Prostate gland (tissue), 2 donors: ENCODE measurements at places on chromosomes 13 and 19. TPM values are rescaled to one million over a fixed set of nuclear protein-coding genes. Genes with fewer than 3 reads are reported as not detected.

- no peaks in the 10 kb centered on the region for H3K27me3 ChIP-seq
- peak overlapping the region; percentile 89 for H3K27ac ChIP-seq
- peak overlapping the region; percentile 59 for H3K4me3 ChIP-seq
- H3K36me3 ChIP-seq, result no peaks in the 10 kb centered on the region
- peak; percentile 39 for DNase-seq
These were observed 474 bp upstream of the IFT88 start for GRCh38 chr13:20566468-20566897.

The ATP7B gene
- total RNA-seq, result 6.2 TPM

GRCh38 chr19:38115271-38115802 lies 108.7 kb downstream of the DPF1 start:
- no peak overlapping the region for H3K4me3 ChIP-seq
- H3K27me3 ChIP-seq, result no peaks in the 10 kb centered on the region
- no peaks in the 10 kb centered on the region for H3K4me1 ChIP-seq

- no peaks in the 10 kb centered on the region for H3K36me3 ChIP-seq
- H3K27me3 ChIP-seq, result no peaks in the 10 kb centered on the region
- DNase-seq, result no peak
- H3K4me1 ChIP-seq, result no peaks in the 10 kb centered on the region
- no peak overlapping the region for H3K27ac ChIP-seq
These were observed 330.6 kb downstream of the SPRY2 start for GRCh38 chr13:80010286-80010831.

GRCh38 chr19:28509079-28509895 lies 703.7 kb downstream of the UQCRFS1 start:
- H3K4me1 ChIP-seq, result no peaks in the 10 kb centered on the region
- no peaks in the 10 kb centered on the region for H3K36me3 ChIP-seq
- no peak overlapping the region for H3K27ac ChIP-seq
- H3K27me3 ChIP-seq, result no peaks in the 10 kb centered on the region
- no peak overlapping the region for H3K4me3 ChIP-seq

The OR7C1 gene
- total RNA-seq, result 3.2 TPM

The CEACAM21 gene
- total RNA-seq, result not detected

GRCh38 chr19:18366021-18366435 lies 19.9 kb upstream of the GDF15 start:
- no peaks in the 10 kb centered on the region for H3K36me3 ChIP-seq
- no peak for DNase-seq
- no peaks in the 10 kb centered on the region for H3K27me3 ChIP-seq
- H3K27ac ChIP-seq, result peak overlapping the region; percentile 89

DNA sequence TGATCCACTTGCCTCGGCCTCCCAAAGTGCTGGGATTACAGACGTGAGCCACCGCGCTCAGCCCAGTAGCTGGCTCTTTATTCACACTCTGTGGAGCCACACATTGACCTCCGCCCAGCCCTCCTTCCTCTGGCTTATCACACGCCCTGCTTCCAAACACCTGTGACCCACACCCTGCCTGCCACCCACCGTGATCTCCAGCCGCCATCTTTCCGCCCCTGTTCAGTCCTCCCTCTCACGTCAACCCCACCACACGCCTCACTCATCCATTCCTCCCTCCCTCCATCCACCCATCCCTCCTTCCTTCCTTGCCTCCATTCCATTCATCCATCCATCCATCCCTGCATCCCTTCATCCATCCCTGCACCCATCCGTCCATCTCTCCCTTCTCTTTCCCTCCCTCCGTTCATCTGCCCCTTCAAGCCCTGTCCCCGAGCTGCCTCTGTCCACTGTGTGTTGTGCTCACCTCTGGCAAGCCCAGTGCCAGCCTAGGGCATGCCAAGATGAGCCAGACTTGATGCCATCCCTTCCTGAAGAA lies 17.6 kb downstream of the ZNF296 start:
- no peaks in the 10 kb centered on the region for H3K4me1 ChIP-seq
- DNase-seq, result no peak
- H3K4me3 ChIP-seq, result no peak overlapping the region
- no peak overlapping the region for H3K27ac ChIP-seq
- H3K36me3 ChIP-seq, result peaks cover 43% of the 10 kb centered on the region
- H3K27me3 ChIP-seq, result no peaks in the 10 kb centered on the region
